ENCODE measurements at places on chromosomes 3 and 15.

DNA sequence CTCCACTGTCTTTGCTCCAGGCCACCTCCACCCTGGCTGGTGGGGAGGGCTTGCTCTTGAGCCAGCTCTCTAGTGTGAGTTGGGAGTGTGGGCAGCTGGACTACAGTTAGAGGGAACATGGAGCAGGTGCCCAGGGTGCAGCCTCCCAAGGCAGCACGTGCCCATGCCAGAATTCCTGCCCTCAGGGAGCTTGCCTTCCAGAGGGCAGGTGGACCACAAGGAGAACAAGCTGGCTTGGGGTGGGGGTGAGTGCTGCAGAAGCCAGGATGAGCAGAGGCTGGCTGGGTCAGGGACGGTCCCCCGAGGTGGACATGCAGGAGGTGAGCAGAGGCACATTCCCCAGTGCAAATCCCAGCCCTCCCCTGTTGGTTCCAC is 89.5 kb downstream of the VGLL4 start:
- DNase-seq: no peak

DNA sequence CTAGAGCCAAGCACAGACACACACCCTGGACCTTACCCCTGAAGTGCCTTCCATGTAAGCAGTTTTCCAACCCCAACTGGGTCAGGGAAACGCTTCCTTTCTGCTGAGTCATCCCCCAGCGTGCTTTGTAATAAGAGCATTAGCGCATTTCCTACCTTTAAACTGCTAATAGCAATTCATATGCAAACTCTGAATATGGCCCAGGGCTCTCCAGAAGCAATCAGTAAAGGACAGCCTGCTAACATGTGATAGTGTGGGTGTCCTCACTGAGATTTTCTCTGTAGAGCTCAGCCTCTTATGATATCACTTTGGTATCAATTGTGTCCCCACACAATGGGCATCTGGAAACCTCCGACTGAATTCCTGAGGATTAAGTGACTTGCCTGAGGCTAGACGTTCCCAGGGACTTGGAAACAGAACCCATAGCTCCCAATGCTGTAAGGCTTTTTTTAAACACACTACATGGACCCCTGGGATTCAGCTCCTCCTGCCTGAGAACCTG is 5.6 kb downstream of the GABRB3 start:
- DNase-seq: no peak

DNA sequence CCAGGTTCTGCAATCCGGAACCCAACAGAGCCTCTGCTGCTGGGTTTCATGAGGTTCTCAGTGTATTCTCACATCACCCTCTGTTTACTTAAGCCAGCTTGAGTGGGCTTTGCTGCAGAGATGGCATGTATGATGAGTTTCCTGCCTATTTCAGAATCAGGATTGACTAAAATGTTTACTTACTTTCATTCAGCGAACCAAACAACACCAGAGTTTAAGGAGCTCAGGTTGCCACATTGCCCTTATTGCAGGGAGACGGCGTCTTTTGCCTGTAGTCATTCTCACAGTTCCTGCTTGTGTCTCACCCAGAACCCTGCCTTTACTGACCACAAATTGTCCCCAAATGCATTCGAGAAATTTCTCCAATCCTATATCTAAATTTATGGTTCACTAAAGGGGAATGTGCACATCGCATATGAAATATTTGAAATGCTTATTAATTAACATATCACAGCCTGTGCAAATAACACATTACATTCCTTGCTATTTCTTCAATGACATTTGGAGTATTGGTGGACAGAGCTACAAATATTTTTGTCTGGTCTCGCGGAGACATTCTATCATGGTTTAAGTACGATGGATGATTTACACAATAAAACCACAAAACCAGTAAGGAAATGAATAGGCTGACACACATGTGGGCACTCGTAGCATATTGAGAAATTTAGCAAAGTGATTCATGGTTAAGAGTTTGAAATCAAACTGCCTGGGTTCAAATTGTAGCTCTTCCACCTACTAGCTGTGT is 377.2 kb upstream of the CFAP20DC start:
- no peak for DNase-seq

GRCh38 chr3:60456180-60456579 is 795.1 kb downstream of the FHIT start:
- DNase-seq: no peak

GRCh38 chr3:42090973-42091731 is at the start of gene TRAK1:
TSS of gene TRAK1 (plus strand) at chr3:42091357. CDS start at chr3:42091470, 113 bp downstream.
- no peak for DNase-seq

DNA sequence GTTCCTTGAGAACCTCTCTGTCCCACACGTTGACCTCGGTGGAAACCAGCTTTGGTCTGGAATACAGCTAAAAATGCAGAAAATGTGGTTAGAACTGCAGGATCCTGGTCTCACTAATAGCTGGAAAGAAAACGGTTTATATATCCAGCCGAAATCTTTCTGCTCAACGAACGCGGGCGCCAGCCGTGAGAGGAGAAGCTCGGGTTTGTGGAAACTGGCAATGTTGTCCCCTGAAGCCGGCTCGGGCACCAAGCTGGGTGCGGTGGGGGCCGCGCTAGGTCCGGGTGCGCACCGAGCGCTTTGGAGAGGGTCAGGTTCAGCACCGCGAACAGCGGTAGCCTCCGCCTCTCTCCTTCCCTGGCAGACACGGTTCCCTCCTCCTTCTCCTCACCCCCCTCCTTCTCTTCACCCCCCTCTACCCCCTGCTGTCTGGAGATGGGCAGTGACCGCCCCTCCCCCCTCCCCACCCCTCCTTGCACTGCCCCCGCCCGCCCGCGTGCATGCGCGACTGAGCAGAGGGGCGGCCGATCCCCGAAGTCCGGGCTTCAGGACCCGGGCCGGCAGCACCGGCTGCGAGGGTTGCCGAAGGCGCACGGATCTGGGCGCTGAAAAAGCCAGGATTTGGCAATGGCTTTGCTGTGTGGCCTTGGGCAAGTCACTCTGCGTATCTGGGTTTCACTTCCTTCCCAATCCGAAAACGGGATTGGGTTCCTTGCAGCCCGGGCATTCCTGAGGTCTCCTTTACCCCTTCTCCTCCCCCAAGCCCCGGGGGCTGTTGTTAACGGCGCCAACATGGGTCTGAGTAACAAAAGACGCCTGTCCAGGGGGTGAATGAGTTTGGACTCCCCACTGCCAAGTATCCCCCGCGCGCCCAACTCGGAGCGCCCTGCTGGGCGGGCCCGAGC is at the start of gene SKOR1:
TSS of gene SKOR1 (plus strand) at position 534 of the 905 bp plus-strand sequence. CDS start at position 628, 94 bp downstream.
- no peak for DNase-seq

DNA sequence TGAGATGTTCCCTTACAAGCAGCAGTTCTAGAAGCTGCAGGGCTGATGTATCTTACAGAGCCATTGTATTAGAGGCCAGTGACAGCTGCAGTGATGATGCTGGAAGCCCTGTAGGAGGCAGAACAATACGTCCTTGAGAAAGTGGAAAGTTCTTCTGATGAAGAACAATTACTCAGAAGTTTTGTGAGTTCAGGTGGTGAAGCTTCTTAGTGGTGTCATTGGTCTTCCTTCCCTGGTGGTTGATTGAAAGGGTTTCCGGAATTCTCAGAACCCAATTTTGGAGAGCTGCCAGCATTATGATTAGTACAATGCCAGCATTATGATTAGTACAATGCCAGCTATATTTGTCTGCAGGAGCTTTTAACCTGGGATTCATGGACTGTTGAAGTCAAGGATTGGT is 356.4 kb downstream of the MFSD1 start:
- DNase-seq: no peak

GRCh38 chr15:89912145-89912673 is 543 bp downstream of the ARPIN start:
- no peak for DNase-seq

GRCh38 chr3:102159810-102160451 is 274.9 kb upstream of the ZPLD1 start:
- DNase-seq: no peak

Measured in activated CD4-positive, alpha-beta T cell treated with anti-CD3 and anti-CD28 coated beads, Interleukin-2, amount 10 ng/mL, durations not matched to agents 7 days and 5 days (primary cell).